ENCODE measurements at places on chromosomes 11 and 22. TPM values are rescaled to one million over a fixed set of nuclear protein-coding genes. Genes with fewer than 3 reads are reported as not detected.

The STARD10 gene
- polyA plus RNA-seq: 60.0 TPM

The PNPLA3 gene
- polyA plus RNA-seq: 2.1 TPM

The NCF4 gene
- 3.4 TPM for polyA plus RNA-seq

The GRIA4 gene
- polyA plus RNA-seq: 0.38 TPM

The PTPRJ gene
- 23.3 TPM for polyA plus RNA-seq

The NRGN gene
- polyA plus RNA-seq: 18.8 TPM

The OR4A16 gene
- polyA plus RNA-seq: not detected

The OLFML1 gene
- polyA plus RNA-seq: 39.1 TPM

The SLC6A5 gene
- 0.26 TPM for polyA plus RNA-seq

The OOSP4A gene
- not detected for polyA plus RNA-seq

The OR52R1 gene
- not detected for polyA plus RNA-seq

Data from renal cortex interstitium (tissue), 15 donors.